ENCODE measurements at places on chromosomes 7 and 10.
A peak's percentile ranks its signal among the peaks of the same experiment; 100 is the strongest.

DNA sequence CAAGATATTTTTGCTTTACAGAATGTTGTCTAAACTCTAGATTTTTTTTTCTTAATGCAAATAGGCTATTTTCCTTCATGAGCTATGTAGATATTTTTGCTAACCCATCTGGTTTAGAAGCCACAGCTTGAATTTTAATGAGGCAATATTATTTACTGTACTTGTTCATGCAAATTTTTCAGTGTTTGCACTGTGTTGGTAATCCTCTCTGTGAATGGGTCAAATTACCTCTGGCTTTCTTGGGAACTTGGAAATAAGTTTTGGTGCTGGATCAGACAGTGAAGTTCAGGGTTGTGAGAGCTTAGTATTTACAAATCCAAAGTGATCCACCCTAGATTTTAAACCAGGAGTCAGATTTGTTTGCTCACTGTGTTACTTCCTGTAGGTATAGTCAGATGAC is 686.9 kb downstream of the NXPH1 start:
- DNase-seq, result no peak

- DNase-seq, result no peak
Observed at GRCh38 chr7:153943861-153944260, 108.3 kb upstream of the DPP6 start.

GRCh38 chr7:45072131-45073030 is 16.4 kb downstream of the NACAD start:
- DNase-seq, result no peak

DNA sequence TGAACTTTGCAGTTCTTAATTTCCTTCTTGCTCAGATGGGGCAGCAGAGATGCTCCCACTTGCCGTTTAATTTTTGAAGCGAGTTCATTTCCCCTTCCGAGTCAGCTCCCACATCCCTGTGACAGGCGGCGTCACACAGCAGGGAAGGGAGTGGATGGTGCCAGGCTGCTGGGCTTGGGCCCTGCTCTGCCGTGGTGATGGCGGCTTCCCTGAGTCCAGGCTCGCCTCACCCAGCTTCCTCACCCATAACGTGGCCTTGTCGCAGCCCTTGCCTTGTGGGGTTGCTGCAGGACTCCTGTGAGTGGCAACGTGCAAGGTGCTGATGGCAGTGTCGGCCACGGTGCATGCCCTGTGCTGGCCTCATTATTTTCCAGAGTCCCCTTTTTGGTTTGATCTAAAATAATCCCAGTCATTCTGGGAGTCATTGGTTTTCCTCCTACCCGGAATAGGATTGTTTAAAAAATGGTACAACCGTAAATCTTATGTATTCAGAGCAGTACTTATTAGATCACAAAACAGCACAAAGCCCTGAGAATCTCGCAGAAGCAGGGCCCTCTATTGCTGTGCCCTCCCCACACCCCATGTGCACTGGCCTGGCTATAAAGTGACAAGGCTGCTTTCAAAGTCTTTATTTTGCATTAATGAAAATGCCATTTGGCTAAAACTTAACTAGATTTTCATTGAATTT is 260.1 kb downstream of the WDR37 start:
- DNase-seq, result no peak

DNA sequence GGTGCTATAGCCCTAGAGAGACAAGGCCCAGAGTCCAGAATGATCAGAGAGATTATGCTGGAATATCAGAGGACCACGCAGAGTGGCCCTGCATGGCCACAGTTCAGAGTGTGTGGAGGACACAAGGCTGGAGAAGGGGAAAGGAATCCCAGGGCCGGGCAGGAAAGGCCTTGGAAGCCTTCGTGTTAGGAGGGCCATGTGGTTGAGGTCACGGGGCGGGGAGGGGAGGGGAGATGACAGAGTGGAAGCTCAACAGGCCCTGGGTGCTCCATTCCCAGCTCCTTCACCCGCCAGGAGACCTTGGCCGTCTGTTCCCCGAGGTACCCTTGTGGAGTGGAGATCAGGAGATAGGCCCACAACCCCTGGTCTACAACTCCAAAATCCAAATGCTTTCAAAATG is 13.2 kb upstream of the EN2 start:
- DNase-seq, result no peak

GRCh38 chr7:21651697-21652096 is 108.9 kb downstream of the DNAH11 start:
- DNase-seq, result no peak

- no peak for DNase-seq
Observed at GRCh38 chr7:38600741-38601140, 30.4 kb downstream of the AMPH start.

- no peak for DNase-seq
Observed at GRCh38 chr7:37683246-37684120, at the start of gene GPR141. TSS of gene GPR141 (plus strand) at chr7:37683766. CDS start at chr7:37740394, 56,628 bp downstream.

- no peak for DNase-seq
Observed at GRCh38 chr7:20158684-20159083, 58.5 kb downstream of the MACC1 start.

DNA sequence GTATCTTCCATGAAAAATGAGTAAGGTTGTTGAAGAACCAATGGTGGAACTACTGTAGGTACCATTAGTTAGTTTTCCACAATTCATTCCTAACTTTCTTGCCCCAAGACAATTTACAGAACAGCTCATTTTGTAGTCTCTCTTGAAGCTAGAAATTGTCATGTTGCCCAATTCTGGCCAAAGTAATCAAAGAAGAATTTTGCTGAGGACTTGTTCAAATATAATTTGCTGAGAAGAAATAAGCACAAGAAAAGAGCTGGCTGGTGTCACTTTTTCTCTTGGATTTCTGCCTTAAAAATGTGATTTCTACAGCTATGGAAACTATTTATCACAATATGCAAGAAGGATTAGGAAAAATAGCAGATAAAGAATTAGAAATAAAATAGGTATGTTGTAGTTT is 199.2 kb upstream of the SEMA3A start:
- DNase-seq, result no peak

DNA sequence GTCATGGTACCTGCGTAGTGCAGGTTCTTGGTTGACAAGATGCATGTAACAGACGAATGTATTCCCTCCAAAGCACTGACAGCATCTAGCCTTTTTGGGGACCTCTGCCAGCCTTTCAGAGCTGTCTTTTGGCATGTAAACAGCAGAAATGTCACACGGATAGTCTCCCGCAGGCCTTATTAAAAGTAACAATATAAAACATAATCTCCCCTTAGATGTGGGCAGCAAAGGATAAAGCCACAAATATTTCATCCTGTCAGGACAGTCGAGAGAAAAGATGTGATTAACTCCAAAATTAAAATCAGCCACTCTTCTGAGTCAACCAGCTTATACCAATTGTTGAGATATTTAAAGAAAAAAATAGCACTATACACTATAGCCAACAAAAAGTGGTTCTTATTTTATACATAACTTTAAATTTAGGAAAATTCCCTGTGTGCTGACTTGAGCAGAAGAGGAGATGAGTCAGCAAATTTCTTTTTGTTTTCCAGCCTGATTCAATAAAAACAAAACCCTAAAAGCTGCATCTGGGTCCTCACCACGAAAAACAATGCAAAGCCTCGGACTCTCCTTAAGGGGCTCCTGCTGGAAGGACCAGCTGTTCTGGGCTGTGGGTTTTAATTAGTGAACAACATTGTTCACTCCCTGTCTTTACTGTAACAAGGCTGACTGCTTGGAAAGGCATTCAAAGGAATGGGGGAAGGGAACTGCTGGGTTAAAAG is 240.2 kb downstream of the ADAM12 start:
- no peak for DNase-seq

- no peak for DNase-seq
Observed at GRCh38 chr7:80622541-80622940, 15.9 kb upstream of the CD36 start.

DNA sequence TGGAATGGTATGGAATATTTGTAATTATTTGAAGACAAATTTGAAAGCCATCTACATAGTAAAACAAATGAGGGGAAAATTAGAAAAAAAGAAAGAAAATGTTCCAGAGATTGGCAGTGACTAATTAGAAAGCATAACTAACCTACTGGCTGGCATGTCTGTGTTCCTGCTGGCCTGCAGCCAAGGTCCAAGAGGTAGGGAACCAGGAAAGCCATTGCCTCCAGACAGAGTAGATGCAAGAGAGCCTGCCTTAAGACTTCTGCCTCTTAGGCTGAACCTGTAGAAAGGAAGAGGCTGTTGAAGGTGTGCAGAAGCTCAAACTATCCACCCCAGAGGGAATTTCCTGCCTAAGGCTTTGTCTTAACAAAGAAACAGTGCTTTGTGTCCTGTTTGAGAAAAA is 982.0 kb downstream of the SORCS1 start:
- DNase-seq, result no peak

DNA sequence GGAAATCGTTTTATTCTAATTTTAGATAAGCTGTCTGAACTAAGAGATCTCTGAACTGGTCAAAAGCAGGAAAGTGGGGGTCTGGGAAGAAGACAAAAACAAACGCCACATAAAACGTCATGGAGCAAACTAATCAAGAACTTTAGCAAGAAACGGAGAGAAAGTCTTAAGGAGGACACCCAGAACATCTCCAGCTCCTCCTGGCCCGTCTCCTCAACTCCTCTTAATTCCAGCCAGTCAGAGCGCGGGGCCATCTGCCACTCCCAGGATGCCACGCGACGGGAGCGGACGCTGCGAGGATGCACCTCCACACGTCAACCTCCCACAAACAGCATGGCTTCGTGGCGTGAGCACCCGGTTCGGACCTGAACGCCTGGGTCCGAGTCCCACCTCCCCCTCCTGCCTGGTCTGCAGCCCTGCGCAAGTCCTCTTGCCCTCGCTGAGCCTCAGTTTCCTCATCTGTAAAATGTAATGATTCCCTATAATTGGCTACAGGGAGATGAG is 598 bp downstream of the MMS19 start:
- DNase-seq, result peak; percentile 86

DNA sequence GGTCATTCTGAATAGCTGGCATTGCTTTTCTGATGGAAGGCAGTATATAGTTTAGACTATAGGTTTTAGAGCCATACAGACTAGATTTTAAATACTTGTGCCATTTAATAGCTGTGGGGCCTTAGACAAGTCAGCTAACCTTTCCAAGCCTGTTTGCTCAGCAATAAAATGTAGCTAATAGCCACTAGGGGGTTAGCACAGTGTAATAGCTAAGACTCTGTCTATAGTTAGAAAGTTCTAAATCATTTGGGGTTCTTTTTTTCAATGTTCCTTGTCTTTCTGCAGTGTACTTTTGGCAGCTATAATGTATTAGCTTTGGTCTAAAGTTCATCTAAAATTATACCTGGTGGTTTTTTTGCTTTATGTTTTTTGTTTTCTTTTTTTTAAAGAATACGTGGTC is 7.5 kb upstream of the KIFBP start:
- DNase-seq, result no peak

DNA sequence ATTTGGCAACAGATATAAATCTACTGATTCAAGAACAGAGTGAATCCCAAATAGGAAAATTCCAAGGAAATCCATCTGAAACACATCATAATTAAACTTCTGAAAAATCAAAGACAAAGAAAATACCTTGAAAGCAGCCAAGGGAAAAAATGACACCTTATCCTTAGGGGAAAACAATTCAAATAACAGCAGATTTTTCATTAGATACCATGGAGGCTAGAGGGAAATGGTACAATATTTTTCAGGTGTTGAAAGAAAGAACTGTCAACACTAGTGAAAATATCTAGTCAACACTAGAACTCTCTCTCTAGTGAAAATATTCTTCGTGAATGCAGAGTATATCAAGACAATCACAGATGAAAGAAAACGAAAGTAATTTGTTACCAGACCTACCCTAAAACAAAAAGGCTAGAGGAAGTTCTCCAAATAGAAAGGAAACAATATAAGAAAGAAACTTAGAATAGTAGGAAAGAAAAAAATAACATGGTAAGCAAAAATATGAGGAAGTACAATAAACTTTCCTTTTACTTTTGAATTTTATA is 5.7 kb upstream of the FAM241B start:
- no peak for DNase-seq

- no peak for DNase-seq
Observed at GRCh38 chr7:19066170-19066569, 51.3 kb downstream of the TWIST1 start.

- no peak for DNase-seq
Observed at GRCh38 chr7:70143075-70144044, 545.1 kb downstream of the AUTS2 start.

- no peak for DNase-seq
Observed at GRCh38 chr7:36440880-36441279, 51.2 kb downstream of the ANLN start.

DNA sequence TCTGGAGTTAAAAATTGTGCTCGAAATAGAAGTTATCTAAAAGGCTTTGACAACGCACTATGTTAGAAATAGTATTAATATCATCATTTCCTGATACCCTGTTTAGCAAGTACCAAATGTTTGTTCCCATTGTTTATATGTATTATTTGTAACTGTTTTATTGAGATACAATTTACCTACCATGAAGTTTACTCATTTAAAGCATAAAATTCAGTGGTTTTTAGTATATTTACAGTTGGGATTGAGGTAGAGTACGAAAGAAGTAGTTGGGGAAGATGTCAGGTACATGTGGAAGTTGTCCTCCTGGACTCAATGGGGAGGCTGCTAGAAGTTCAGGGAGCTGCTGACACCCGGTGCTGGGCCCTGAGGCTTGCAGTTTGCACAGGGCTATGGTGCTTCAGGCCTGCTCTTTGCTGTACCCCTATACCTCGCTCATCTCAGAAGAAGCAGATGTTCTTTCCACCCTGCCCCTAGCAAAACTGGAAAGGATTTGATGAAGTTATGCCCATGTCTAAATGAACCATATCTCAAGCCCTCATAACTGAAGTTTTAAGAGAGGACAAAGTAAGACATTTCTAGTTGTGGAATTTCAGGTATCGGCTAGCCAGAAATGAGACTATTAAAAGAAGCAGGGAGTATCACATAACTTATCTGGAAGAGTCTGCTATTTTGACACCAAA is 25.2 kb upstream of the WNT16 start:
- DNase-seq, result no peak

DNA sequence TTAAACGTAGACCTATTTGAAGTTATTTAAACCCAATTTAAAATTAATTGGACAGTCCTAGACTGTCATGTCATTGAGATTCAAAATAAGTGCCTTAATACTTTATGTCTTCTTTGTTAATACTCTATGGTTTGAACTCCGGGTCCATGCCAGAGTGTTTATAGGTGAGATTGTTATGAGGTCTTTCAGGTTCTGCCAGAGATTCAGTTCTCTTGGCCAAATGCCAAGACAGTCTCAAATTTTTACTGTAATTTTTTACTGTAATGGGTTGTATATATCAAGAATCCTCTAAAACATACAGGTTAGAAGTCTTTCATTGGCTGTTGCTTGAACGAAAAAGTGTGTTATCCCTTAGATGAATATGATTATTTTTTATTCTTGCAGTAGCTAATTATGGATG is 3.9 kb downstream of the ADD3 start:
- DNase-seq, result no peak

DNA sequence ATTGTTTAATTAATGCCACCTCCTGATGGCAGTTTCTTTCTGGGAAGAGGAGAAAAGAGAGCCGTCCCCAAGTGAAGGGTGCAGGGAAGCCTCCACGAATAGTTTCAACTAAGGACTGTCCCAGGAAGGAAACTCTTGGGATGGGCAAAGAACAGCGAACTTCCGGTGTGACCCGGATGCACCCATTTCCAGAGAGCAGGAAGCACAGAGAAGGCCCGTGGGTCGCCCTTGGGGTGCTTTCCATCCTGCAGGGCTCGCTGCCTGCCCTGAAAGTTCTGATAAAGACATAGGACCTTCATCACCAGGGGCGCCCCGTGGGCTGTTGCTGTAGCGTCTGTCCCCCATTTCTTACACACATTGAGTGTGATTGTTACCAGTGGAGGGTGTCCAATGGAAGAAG is 27.0 kb downstream of the GTF2I start:
- DNase-seq, result no peak
